K562 (cell line): ENCODE measurements at places on chromosomes 7 and 10.

- no peak for DNase-seq
Observed at GRCh38 chr7:44098092-44099068, 5.8 kb upstream of the AEBP1 start.

- DNase-seq, result no peak
Observed at GRCh38 chr7:49389871-49390479, 383.5 kb upstream of the VWC2 start.

GRCh38 chr10:69327463-69328379 is 49.4 kb downstream of the HK1 start:
- no peak for DNase-seq

- peak; percentile 42 for DNase-seq
Observed at GRCh38 chr7:44964384-44964830, 14.4 kb downstream of the MYO1G start.

GRCh38 chr10:47045331-47045861 is 134.2 kb downstream of the PTPN20 start:
- no peak for DNase-seq

DNA sequence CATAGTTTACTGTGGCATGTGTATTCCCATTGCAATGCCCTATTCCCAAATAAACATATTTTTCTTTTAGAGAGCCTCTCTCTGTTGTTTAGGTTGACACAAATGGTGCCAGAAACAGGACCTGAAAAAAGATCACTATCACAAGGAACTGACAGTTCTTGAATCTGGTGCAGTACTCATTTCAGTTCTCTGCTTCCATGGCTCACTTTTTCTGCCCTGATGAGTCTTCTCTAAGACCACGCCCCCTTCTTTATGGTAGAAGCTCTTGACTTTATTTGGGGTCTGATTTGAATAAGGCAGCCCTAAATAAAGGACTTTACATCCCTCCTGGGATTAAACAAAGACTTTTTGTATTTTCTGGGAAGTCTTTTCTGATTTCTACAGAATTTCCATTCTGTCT is 3.5 kb upstream of the CCDC126 start:
- DNase-seq, result no peak

- DNase-seq, result no peak
Observed at GRCh38 chr7:46558482-46559193, 637.6 kb upstream of the IGFBP3 start.

DNA sequence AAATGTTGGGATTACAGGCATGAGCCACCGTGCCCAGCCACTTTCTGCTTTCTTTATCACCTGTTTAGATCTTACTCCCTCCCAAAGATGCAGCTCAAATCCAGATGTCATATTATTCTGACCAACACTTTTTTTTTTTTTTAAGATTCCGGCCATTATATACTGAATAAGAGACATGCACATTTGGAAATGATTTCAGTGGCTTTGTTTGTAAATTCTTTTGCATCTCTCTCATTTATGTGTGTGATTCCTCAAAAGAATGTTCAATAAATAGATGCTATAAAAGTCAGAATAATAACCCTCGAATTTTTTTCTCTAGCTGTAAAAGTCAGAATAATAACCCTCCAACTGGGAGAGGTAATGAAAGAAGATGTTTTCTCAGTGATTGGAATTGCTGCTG is 25.4 kb downstream of the HECW1 start:
- DNase-seq, result no peak

DNA sequence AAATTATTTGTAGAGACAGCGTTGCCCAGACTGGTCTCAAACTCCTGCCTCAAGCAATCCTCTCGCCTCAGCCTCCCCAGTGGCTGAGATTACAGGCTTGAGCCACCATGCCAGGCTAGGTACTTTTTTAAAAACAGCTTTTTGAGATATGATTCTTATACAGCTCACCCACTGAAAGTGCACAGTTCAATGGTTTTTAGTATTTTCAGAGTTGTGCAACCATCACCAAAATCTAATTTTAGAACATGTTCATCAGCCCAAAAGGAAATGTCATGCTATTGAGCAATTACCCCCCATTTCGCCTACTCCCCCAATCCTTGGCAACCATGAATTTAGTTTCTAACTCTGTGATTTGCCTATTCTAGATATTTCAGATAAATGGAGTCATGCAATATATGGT is 73.7 kb downstream of the EVX1 start:
- DNase-seq, result no peak

GRCh38 chr7:25580141-25580540 is 351.9 kb upstream of the NPVF start:
- DNase-seq, result no peak

GRCh38 chr7:32639122-32639521 is 143.8 kb downstream of the AVL9 start:
- DNase-seq, result no peak

GRCh38 chr7:111242141-111242755 is 151.3 kb downstream of the LRRN3 start:
- DNase-seq, result no peak

DNA sequence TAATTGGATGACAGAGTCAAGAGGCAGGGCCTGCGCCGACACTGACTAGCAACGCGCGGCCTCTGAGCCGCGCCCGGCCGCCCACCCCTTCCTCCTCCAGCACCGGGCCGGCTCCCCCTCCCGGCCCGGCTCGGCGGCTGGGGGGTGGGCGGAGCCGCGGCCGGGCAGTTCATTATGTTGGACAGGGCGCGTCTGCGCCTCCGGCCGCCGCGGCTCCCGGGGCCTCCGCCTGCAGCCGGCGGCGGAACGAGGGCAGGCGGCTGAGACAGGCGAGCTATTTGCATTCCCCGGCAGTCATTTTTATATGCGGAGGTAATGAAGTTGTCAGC is 106.7 kb downstream of the SNX10 start:
- DNase-seq, result peak; percentile 86

- no peak for DNase-seq
Observed at GRCh38 chr10:109939315-109939961, 16.1 kb upstream of the XPNPEP1 start.

- peak; percentile 71 for DNase-seq
Observed at GRCh38 chr7:151992375-151992774, 33.1 kb upstream of the GALNT11 start.

- no peak for DNase-seq
Observed at GRCh38 chr7:139659922-139660316, 117.9 kb downstream of the HIPK2 start.

- DNase-seq, result no peak
Observed at GRCh38 chr10:62647375-62648092, 157.0 kb upstream of the ADO start.

DNA sequence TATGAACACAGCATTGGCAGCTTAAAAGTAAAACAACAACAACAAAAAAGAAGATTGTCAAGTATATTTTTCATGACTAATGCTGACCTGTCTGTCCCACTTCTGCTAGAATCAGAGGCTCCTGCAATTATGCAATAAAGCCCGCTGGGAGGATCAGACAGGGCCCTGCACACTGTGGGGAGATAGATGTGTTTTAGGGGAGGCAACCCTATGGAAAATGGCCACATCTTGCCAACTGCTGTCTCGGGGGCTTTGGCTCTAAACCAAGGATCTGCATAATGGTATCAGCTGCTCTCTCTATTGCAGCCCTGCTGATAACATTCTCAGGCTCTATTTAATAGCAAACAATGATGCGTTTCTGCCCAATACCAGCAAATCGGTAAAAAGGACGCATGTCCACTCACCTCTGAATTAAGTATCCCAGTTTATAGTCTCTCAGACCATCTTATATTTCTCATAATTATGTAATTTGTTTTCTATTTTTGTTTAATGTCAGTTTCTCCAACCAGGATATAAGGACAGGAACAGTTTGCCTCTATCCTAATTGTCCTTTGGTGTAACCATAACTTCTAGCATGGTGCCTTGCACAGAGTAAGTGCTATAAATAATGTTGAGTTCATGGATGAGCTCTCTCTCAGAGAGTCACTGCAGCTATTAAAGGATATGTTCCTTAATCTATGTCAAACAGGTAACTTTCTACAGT is 15.3 kb upstream of the PRKAR2B start:
- DNase-seq, result peak; percentile 78

GRCh38 chr7:4734587-4735345 is 40.7 kb upstream of the AP5Z1 start:
- DNase-seq, result no peak

DNA sequence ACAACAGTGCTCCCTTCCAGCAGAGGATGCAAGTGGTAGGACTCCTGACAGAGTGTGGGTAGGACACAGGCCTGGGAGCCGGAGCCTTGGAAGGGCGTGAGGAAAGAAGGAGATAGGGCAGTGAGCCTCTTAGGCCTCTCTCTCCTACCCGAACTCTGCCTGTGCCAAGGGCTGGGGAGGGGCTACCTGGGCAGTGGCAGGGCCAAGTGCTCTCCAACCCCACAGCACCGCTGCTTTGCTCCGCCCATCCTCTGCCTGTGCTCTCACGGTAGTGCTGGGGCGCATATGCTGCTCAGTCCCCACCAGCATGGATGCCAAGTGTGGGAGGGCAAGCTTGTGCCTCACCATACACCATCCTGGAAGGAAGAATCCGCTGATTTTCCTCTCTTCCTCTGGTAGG is 7.5 kb downstream of the FAM131B start:
- DNase-seq, result no peak

- DNase-seq, result no peak
Observed at GRCh38 chr10:102657984-102658724, 13.9 kb downstream of the TRIM8 start.

GRCh38 chr7:151702961-151703360 is 174.0 kb downstream of the PRKAG2 start:
- no peak for DNase-seq

DNA sequence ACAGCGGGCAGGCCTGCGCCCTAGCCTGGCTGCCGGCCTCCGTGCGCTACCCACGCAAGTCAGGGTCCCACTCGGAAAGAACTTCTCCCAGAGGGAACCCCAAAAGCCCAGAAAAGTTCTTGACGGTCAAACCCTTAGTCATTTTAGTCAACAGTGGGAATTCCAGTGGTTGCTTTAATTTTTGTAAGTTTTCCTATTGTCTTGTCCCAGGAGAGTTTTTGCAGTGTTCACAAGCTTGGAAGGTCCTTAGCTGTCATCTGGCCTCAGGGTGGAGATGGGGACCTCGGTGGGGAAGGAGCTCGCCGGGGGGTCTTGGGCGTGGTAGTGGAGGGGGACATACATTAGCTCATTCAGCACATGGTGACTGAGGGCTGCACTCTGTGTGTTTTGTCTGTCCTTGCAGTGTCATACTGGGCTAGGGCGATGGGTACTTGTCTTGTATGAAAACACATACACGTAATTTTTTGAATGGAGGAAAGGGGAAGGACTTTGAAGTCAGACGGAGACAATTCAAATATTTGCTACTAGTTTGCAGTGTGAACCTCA is 736 bp downstream of the MINDY4 start:
- peak; percentile 60 for DNase-seq

DNA sequence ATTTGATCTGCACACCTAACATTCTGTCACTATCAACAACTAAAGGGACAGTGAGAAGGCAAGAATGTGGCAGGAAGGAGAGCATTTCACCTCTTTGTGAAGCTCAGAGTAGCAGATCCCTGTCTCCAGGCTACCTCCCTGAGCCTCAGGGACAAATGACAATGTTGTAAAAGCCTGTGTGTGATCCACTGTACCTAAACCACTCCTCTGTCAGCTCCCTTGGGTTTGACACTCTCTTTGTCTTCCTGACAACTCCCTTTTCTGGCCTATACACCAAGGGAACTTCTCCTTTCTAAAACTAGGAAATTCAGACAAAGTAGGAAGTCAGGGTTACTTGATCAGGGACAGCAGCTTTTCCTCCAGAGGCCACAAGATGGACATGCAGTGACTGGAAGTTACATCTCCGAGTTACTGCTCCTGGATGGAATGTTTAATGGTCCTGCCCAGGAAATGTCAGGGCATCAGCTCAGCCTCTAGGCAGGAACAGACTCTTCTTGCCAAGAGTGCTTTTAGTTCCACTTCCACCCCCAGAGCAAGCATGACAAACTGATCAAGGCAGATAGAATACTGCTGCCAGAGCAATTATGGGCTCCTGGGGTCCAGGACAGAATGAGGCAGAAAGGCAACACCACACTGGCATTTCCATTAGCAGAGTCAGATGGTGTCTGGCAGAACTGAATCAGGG is 1014.5 kb upstream of the LRRTM3 start:
- no peak for DNase-seq

DNA sequence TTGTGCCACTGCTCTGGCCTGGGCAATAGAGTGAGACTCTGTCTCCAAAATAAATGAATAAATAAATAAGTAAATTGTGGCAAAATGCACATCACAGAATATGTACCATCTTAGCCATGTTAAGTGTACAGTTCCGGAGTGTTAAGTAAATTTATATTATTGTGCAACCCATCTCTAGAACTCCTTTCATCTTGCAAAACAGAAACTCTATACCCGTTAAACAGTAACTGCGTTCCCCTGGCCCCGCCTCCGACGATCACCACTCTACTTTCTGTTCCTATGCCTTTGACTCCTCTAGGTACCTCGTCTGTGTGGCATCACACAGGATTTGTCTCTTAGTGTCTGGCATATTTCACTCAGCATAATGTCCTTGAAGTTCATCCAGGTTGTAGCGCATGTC is 356.4 kb upstream of the FOXK1 start:
- DNase-seq, result no peak

- no peak for DNase-seq
Observed at GRCh38 chr7:76051840-76052239, 3.9 kb downstream of the MDH2 start.

GRCh38 chr10:11225935-11226334 is 208.3 kb downstream of the CELF2 start:
- peak; percentile 32 for DNase-seq

GRCh38 chr7:54921116-54921515 is 97.7 kb upstream of the EGFR start:
- DNase-seq, result no peak

DNA sequence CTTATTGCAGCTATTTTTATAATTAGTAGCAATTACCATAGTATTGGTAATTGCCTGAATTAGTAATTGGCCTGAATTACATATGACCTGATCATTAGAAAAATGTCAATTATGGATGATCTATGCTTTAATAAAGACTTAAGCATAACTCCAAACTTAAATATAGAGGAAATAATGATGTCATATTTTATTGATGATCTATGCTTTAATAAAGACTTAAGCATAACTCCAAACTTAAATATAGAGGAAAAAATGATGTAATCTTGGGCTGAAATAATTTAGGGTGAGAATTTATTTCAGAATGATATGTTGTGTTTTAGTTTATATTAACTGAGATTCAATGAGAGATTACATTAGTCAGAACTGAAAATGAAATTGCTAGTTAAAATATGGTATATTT is 266.0 kb upstream of the DKK1 start:
- no peak for DNase-seq
